Endothelial cell of umbilical vein (primary cell): ENCODE measurements at places on chromosomes 4 and X. TPM values are rescaled to one million over a fixed set of nuclear protein-coding genes. Genes with fewer than 3 reads are reported as not detected.

The LRCH2 gene
- total RNA-seq, result 4.6 and 4.7 TPM in 2 replicates

The FAAH2 gene
- total RNA-seq, result 0.15 and 0.28 TPM in 2 replicates

The ADH7 gene
- total RNA-seq, result not detected in 2 replicates

DNA sequence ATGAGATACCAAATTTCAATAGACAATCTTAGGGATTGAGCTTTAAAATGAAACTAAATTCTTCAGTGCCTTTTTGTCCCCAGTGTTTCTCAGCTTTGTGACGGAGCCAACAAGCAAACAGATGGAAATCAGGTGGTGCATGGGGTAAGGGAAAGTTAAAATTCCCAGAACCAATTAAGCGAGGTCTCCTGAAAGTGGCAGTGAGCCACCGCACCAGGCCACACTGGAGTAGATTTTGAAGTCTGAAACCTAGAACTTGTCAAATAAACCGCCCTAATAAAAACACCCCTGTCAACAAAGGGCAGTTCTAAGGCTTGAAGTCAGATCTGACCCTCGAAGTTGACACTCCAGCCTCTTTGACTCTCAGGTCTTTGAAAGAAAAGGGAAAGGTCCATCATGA lies 40.6 kb upstream of the DYNLT3 start:
- no peak for DNase-seq
- no peak overlapping the region for H3K4me3 ChIP-seq
- H3K36me3 ChIP-seq, result no peaks in the 10 kb centered on the region
- H3K27ac ChIP-seq, result no peak overlapping the region

DNA sequence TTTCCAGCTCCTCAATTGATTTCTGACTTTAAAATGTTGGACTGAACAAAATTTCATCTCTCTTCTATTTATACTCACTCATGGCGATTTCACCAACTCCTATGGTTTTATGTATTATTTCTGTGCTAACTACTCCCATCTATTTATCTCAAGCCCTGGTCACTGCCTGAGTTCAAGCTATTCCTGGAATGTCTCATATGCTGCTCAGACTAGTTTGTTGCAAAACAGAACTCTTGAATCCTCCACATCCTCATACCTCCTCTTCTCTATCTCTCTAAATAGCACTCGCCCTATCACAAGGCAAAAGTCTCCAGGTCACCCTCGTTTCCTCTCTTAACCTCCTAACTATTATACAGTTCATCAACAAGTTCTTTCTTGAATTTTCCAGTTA lies 19.0 kb upstream of the DDX60 start:
- H3K36me3 ChIP-seq, result no peaks in the 10 kb centered on the region
- H3K27me3 ChIP-seq, result no peaks in the 10 kb centered on the region
- no peaks in the 10 kb centered on the region for H3K4me1 ChIP-seq

DNA sequence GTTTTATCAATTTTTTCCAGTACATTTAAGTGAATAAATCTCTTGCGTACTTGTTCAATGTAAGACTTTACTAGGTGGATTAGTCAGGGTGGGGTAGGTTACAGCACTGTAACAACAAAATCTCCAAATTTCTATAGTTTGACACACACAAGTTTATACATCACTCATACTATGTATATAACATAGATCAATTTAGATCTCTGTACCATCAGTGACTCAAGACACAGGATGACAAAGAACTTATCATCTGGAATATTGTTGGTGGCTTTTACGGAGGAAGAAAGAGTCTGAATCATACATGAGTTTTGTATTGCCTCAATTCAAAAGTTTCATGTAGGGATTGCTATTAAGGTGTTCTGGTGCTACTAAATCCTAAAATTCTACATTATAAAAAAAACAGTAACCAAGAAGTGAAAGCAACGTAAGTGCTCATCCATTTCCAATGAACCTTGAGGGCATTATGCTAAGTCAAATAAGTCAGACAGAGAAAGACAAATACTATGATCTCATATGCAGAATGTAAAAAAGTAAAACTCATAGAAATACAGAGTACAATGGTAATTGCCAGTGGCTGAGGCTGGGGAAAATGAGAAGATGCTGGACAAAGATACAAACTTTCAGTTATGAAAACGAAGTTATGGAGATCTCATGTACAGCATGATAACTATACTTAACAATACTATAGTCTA lies 98.0 kb upstream of the DKK2 start:
- H3K27ac ChIP-seq, result no peak overlapping the region
- no peaks in the 10 kb centered on the region for H3K36me3 ChIP-seq
- peaks cover 27% of the 10 kb centered on the region for H3K4me1 ChIP-seq
- H3K4me3 ChIP-seq, result no peak overlapping the region

GRCh38 chr4:63607169-63607872 lies 801.9 kb downstream of the TECRL start:
- H3K4me3 ChIP-seq, result no peak overlapping the region
- no peak for DNase-seq
- no peaks in the 10 kb centered on the region for H3K4me1 ChIP-seq
- H3K36me3 ChIP-seq, result no peaks in the 10 kb centered on the region
- no peaks in the 10 kb centered on the region for H3K27me3 ChIP-seq

DNA sequence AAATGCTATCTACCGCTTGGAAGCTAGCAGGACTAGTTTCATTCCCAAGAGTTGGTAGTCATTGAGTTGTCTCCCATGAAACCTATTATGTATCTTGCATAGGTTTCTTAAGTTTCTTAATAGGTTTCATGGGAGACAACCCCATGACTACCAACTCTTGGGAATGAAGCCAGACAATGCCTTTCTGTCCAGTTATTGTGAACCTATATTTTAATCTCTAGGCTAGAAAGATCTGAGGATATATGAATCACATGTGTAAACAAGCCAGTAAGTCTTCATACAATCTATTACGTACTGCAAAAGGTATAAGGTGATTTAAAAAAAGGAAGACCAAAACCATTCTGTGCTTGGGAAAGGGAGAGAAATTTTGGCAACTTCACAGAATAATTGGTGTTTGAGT lies 162.6 kb downstream of the INPP4B start:
- DNase-seq, result no peak
- H3K4me3 ChIP-seq, result no peak overlapping the region
- no peaks in the 10 kb centered on the region for H3K27me3 ChIP-seq
- H3K4me1 ChIP-seq, result no peaks in the 10 kb centered on the region
- no peak overlapping the region for H3K27ac ChIP-seq

DNA sequence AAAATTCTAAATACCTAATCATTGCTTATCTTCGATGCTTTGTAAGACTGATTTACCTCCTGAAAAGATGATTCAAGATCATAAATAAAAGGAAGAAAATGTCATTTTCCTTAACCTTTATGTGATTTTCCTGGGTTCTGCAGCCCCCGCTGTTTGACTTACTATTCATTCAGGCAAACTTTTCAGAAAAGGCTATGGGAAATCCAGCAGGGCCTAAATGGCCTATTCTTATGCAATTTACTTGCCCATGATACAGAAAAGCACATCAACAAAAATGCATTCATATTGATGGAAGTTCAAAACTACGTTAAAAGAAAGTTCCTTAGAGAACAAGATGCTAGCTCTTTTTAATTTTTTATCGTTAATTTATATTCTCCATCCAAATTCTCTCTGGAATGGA lies 51.2 kb downstream of the TMEM144 start:
- H3K27me3 ChIP-seq, result no peaks in the 10 kb centered on the region
- H3K36me3 ChIP-seq, result no peaks in the 10 kb centered on the region
- no peak overlapping the region for H3K27ac ChIP-seq
- H3K4me1 ChIP-seq, result no peaks in the 10 kb centered on the region
- H3K4me3 ChIP-seq, result no peak overlapping the region
